Suppressor macrophage treated with lipopolysaccharide for 1 hour (primary cell): ENCODE measurements at places on chromosomes 2 and 18.

- DNase-seq, result no peak
Observed at GRCh38 chr2:8502316-8502715, 179.5 kb upstream of the ID2 start.

DNA sequence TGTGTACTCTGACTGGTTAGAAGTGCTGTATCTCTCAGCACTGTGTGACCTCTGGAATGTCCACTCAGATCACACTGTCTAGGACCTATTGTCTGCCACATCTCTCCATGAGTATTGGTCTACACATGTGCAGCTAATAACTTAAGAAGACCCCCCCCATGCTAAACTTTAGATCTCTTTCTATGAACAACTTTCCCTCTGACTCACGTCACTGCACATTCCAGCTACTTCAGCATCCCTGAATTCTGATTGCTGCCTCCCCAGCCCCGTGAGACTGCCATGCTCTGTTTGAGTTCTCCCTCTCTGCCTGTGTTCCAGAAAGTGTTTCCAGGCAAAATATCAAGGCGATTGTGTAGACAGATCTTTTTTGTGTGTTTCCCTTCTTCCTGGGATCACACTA is 41.8 kb downstream of the RAPGEF4 start:
- DNase-seq, result no peak

GRCh38 chr2:45793305-45793962 is 142.0 kb downstream of the PRKCE start:
- no peak for DNase-seq

- DNase-seq, result no peak
Observed at GRCh38 chr2:231890896-231891513, 35.2 kb downstream of the NPPC start.

DNA sequence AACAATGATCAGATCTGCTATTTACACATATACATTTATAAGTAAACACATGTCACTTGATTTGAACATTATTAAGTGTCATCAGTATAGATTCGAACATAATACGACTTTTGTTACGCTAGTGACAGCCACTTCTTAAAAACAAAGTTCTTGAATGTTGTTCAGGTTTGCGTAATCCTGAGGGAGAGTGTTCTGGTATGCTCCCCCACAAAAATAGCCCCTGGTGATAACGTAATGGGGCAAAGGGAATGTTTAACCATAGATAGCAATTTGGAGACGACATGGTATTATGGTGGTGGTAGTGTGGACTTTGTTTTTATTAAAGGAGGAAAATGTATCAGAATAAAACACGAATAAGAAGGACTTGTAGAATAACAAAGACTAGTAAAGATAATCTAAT is 90.6 kb downstream of the PLEKHM3 start:
- DNase-seq, result no peak

GRCh38 chr2:48132271-48132625 is 225.9 kb upstream of the FBXO11 start:
- no peak for DNase-seq

DNA sequence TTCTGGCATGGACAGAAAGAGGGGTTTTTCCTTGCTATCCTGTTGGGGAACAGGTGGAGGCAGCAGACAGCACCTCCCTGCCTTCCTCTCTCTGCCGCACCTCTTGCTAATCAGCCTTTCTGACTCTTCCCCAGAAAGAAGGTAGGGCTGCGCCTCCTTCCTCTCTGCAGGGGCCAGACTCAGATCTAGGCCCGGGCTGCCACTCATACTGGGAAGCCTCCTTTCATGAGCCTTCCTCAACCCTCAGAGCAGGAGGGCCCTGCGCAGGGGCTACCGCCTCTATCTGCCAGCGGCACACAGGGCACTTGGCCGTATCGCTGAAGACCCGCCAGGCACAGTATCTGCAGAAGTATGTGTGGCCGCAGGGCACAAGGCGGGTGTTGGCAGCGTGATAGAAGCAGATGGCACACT is 7.1 kb downstream of the NEURL3 start:
- no peak for DNase-seq

- DNase-seq, result no peak
Observed at GRCh38 chr18:72720116-72720515, 147.7 kb downstream of the NETO1 start.

DNA sequence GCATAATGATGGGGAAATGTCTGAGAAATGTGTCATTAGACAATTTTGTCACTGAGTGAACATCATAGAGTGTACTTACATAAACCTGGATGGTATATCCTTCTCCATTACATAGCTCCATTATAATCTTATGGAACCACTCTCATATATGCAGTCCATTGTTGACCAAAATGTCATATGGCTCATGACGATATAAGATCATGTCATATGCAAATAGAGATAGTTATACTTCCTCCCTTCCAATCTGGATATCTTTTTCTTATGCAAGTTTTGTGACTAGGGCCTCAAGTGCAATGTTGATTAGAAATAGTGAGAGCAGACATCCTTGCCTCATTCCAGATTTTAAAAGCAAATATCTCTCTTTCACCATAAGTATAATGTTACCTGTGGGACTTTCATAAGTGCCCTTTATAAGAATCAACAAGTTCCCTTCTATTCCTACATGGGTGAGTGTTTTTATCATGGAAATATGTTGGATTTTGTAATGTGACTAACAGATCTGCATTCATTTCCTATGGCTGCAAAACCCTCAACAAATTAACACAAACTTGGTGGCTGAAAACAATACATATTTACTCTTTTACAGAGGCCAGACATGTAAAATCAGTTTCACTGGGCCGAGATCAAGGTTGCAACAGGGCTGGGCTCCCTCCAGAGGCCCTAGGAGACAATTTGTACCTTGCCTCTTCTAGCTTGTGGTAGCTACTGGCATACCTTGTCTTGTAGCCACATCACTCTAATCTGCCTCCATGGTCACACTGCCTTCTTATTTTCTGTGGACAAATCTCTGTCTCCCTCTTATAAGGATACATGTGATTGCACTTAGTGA is 21.6 kb upstream of the SULT1C4 start:
- no peak for DNase-seq

DNA sequence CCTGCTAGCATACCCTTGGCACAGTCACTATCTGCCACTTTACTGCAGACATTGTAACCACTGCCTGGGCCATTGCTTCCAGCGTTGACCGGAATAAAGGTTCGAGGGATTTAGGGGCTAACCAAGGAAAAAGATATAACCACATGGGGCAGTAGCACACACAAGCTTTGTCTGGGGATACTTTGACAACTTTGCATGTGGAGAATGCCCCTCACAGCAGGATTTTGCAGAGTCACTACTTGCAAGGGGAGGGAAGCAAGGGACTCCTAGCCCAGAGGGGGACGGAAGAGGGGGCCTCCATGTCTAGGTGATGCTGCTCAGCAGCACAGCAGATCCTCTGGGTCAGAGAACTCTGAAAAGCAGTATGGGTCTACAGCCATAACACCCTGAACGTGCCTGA is 138.7 kb downstream of the SPP2 start:
- no peak for DNase-seq

- DNase-seq, result peak; percentile 25
Observed at GRCh38 chr18:22318745-22319407, 98.8 kb downstream of the CTAGE1 start.

- DNase-seq, result no peak
Observed at GRCh38 chr18:33022370-33022769, 249.5 kb upstream of the KLHL14 start.

GRCh38 chr18:27699137-27699536 is 477.8 kb downstream of the CDH2 start:
- DNase-seq, result no peak

DNA sequence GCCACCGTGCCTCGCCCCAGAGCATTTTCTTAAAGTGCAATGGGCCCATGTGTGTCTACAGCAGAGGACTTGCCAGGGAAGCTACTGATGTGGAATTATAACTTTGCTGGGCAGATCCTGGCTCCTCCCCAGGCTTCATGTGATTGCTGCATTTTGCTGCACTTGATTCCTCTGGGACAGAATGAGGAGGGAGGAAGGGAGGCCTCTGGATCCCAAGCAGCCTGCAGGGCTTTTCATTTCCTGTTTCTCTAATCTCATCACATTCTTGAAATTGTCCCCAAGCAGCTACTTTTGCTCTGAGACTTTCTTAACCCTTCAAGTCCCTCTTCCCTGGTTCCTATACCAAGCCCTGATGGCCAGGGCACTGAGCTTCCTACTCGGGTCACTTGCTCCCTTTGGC is 134.4 kb upstream of the SEC11C start:
- no peak for DNase-seq

GRCh38 chr2:156320486-156321098 is 11.9 kb downstream of the NR4A2 start:
- peak; percentile 53 for DNase-seq

- peak; percentile 26 for DNase-seq
Observed at GRCh38 chr2:190849774-190850173, 30.8 kb upstream of the GLS start.

DNA sequence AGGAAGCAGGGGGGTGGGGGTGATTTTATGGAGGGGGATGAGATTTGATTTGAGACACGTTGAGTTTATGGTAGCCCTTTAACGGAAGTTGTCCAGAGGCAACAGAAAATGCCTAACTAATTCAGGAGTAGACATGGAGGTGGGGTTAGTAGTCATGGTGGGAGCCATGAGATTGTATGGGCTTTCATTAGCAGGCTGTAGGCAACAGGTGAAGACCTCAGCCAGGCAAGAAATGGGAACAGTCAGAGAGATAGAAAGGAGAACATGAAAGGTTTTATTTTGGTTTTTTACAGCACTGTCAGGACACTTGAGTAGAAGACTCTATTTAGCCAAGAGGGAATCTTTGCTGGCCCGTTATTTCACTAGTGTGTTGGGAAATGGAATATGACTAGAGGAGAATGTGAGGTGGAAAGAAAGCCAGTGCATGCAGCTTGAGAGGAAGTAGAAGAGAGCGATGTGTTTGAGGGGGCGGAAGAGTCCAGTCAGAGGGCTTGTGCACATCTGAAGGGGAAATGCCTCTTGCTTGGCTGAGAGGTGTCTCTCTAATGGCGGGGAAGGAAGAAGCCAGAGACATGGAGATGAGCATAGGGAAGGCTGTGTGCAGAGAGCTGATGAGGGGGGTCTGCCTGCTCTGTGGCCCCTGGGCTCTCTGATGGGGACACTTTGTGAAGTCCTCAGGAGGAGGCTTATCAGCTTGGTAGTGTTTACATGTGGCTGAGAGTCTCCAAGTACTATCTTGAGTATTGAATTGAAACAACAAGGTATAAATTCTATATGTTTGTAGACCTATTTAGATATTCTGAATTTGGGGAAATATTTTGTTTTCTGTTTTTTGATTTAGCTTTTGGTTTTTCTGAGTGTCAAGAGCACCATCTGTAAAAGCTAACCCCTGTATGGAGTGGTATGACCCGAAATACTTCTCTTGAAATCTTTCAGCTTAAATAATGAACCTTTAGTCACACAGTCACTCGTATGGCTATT is 66.9 kb upstream of the ITM2C start:
- DNase-seq, result peak; percentile 93

GRCh38 chr2:53970724-53971602 is at the start of gene PSME4:
TSS of gene PSME4 (minus strand) at chr2:53970993. CDS start at chr2:53970784, 209 bp downstream.
- peak; percentile 92 for DNase-seq

DNA sequence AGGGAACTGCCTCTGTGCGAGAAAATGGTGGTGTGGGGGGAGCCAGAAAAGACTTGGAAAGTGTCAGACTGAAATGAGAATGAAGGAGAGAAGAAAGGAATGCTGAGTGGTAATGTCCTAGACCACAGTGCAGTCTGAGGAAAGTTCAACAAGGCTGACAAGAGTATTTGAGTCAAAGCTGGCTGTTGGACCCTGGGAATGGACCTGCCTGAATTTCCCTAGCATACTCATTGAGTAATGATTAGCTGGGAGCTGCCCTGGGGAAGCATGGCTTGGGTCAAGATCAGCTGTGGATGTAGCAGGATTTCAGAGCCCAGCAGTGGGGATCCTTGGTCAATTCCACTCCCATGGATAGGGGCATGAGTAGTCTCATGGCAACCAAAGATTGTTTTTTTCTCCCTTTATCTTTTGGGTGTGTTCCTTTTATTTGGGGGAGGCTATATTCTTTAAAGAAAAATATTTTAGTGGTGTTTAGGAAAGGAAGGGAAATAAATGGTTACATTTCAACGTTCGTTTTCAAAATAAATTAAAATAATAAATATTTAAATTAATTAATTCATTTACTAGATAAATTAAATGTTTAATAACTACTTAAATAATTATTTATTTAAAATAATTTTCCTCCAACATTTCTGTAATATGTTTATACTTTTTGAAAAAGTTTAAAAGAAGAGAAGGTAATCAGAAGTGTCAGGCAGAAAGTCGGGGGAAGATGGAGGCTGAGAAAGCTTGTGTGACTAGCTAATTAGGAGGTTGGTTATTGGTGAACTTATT is 15.9 kb upstream of the LHCGR start:
- no peak for DNase-seq

GRCh38 chr2:134202371-134202770 is 51.5 kb upstream of the MGAT5 start:
- no peak for DNase-seq

DNA sequence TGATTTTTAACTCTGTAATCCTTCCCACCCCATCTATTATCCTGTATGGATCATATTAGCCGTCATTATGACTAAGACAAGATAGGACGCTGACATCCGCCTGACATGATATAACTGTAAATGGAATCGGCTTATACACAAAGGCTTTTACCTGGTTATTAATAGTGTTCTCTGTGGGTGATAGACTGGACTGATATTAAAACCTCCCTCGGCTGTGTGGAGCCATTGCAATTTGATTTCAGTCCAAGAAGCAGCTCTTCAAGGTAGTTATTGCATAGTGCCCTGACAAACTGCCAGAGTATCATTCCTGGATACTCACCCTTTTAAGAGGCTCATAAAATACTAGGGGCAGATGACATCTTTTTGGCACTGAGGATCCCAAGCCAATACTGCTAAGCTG is 226.1 kb upstream of the HNRNPA3 start:
- DNase-seq, result no peak

GRCh38 chr18:77763530-77764145 is 514.0 kb downstream of the GALR1 start:
- DNase-seq, result no peak

GRCh38 chr18:24546307-24546706 is 85.9 kb downstream of the HRH4 start:
- DNase-seq, result peak; percentile 53

DNA sequence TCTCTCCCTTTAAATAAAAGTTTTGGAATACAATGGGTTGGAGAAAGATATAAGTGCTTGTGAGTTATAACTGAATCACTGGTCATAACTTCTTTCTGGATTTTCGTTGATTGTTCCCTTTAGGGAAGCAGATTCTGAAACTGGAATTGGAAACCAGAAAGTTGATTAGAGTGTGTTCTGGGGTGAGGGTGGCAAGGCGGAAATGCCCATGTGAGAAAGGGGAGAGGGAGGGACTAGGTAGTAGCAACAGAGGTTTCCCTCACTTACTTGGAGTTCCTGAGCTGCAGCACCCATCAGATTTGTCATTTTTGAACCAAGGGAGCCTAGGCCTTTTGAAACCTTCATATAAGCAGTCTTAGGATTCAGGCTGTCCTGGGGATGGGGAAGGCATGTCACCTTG is 453.4 kb downstream of the KCNJ3 start:
- DNase-seq, result no peak

DNA sequence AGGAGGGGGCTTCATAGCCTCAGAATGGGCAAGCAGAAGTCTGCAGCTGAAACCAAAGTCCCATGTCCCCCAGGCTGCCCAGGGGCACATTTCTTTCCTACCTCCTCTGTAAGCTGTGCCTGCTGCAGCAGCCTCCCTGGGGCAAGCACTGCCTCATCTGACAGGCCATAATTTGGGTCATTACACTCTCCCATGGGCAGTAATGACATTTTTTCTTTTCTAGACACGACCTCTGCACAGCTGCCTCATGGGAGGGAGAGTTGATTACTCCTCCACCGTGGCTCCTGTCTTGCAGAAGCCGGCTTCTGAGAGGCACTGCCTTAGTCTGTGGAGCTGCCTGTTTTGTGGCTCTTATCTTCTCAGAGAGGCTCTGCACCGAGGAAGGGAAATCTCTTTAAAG is 268.9 kb downstream of the TDRD15 start:
- DNase-seq, result no peak

- no peak for DNase-seq
Observed at GRCh38 chr2:54512183-54512582, 56.1 kb downstream of the SPTBN1 start.
